ENCODE measurements at places on chromosomes 4 and X.
A peak's percentile ranks its signal among the peaks of the same experiment; 100 is the strongest.

DNA sequence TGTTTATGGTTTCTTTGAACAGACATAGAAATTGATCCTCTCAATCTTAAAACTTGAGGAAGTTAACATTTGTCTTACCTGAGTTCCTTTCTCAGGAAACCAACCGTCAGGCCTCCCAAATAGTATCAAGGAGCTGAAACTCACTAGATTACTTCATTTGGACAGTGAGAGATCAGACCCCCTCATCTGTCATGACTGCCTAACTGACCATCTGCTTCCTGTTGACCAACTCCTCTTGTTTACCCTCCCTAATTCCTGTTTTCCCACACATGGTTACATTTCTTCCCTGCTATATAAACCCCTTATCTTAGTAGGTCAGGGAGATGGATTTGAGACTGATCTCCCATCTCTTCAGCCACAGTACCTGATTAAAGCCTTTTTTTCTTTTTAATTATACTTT lies 46.2 kb upstream of the NMU start:
- DNase-seq, result no peak

- no peak for DNase-seq
These were observed 49.9 kb upstream of the MND1 start for GRCh38 chr4:153294631-153295030.

- no peak for DNase-seq
These were observed 410 bp downstream of the GNL3L start for GRCh38 chrX:54530357-54530900.

GRCh38 chr4:128688846-128689437 lies 120.6 kb upstream of the JADE1 start:
- DNase-seq, result no peak

DNA sequence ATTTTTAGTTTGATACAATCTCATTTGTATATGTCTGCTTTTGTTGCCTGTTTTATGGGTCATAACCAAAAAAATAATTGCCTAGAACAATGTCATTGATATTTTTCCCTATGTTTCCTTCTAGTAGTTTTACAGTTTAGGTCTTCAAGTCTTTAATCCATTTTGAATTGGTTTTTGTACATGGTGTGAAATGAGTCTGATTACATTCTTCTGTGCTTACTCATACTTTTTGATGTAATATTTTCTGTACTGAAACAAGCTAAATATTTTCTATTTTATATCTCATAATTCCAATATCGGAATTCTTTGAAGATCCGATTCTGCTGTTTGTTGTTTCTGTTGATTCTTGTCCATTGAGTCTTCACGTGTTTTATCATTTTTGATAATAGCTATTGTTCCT lies 10.6 kb downstream of the TMEM156 start:
- no peak for DNase-seq

DNA sequence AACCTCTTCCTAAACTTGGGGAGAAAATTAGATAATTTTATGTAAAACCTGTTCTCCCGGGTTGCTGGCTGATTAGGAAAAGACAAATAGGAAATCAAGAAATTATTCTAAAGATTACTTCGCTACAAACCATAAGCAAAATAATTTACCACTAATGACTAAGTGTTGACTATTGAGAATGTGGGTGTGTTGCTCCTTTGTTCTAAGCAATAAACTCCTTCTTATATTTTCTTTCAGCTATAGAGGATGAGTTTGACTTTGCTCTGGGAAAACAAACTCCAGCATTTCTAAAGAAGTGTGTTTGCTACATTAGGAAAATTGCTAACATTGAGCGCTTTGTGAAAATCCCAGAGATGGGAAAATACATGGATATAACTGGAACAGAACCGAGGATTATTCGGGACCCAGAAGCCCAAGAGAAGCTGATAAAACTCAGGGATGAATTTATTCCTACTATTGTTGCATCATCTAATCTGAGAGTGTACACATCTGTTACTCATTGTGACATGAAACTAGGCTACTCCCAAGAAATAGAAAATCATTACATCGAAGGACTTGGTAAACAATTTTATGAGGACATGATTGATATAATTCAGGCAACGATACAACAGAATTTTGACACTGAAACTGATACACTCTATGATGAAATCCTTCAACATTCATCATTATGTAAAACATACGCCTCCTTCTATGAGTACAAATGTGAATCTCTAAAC lies 194.2 kb downstream of the NWD2 start:
- DNase-seq, result no peak

DNA sequence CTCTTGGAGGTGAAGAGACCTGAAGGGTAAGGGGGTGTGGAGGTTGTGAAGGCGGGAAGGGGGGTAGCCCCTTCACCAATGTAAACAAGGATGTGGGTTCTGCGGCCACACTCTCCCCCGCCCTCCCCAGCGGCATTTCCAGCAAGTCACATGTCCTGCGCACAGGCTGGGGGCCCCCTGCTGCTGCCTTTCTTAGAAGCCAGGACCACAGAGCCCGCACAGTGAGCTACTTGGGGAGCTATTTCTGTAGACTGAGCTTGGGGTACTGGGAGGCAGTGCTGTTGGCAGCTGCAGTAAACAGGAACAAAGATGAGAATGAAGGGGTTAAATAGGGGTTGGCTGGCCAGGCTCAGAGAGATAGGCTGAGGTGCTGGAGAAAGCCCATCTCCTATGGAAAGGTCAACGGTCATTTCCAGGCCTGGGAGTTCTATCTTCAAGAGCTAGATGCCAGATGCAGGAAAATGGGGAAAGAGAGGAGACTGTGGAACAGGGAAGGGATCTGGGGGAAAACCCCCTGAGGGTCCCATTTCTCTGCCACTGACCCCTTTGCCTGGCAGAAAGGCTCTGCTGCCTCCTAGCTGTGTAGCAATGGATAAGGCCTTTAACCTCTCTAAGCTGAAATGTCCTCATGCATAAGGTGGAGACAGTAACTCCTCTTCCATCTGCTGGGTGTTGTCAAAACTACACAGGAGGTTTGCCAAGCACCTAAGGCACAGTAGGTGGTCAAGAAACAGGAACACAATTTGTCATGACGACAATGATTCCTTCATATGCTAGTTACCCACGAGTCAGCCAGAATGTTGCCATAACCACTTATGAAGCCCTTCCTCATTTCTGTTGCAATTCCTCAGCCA lies 18.5 kb upstream of the PIM2 start:
- no peak for DNase-seq

- no peak for DNase-seq
These were observed 316.8 kb upstream of the GATB start for GRCh38 chr4:152077582-152077981.

- no peak for DNase-seq
These were observed 123.1 kb upstream of the ENPEP start for GRCh38 chr4:110352670-110353442.

DNA sequence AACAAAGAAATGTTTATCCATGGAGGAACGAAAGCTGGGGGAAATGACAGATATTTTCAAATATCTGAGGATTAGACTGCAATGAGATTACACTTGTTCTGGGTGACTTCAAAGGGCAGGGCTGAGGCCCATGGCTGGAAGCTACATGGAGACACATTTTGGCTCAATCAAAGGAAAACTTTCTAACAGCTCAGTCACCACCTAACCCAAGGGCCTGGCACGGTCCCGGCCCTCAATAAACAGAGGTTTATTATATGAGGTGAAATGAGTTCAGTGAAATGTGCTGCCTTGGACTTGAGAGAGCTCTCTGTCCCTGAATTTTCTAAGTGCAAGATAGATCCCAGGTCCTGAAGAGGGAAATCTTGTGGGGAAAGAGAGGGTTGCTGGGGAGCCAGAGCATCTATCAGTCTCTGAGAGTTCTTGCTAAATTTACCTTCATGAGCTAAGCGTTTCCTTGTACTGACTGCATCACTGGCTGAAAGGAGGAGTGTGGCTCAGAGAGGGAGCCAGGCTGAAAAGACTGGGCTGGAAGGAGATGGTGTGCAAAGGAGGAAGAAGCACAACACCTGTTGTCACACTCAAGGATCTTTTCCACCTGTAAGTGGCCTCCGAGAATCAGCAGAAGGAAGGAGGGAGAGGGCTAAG lies 2.0 kb upstream of the RIPPLY1 start:
- DNase-seq, result no peak

DNA sequence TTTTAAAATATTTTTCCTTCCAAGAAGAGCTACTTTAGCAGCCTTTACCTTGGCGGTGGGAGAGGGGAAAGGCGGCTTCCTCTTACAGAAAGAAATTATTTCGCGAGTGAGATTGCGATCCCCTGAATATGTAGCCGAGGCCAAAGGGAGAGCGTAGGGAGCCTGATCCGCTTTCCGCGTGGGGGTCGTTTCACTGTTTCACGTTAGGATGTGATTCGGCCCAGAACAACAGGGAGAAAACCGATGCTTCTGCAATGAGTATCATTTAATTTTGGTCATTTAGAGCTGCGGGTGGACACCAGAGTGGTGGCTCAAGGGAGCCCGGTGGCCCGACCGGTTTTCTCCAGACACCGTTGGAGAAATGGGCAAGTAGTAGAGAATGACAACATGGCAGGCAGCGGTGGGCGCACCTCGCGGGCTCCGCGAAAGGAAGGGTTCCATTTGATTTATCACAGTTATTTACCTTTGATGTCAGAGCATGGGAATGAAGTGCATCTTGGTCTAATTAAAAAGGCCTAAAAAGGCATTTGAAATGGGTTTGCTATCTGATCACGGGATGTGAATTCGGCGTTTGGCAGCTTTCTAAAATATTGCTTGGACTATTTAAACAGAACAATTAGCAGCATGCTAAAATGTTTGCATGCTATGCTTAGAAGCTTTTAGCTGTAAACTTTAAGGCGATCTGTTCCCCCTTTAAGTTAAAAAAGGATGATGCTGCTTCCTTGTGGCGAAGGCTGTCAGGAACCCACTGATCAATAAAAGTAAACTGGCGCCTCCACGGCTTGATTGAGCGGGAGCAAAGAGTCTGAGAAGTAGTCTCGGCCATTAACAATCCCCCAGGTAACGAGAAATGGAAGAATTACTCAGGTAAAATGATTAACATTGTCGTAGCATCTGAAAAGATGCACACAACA lies 2.0 kb upstream of the PCDH19 start:
- no peak for DNase-seq

GRCh38 chrX:154300816-154301215 lies 5.2 kb downstream of the TKTL1 start:
- DNase-seq, result no peak

DNA sequence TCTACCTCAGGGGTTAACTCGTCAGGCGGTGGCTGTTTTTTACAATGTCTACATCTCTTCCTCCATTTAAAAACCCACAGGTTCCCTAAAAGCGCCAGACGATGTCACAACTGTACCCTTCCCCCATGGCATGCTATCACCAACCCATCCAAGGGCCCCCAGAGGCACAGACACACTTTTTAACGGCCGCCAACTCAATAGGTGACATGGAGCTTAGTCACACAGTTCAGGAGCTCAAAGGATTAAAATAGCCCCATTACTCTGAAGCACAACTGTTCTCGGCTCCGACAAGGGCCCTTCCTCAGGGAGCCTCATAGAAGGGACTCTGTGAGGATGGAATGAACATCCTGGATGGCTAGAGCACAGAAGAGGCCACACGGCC lies 12.4 kb downstream of the SH3KBP1 start:
- DNase-seq, result no peak

DNA sequence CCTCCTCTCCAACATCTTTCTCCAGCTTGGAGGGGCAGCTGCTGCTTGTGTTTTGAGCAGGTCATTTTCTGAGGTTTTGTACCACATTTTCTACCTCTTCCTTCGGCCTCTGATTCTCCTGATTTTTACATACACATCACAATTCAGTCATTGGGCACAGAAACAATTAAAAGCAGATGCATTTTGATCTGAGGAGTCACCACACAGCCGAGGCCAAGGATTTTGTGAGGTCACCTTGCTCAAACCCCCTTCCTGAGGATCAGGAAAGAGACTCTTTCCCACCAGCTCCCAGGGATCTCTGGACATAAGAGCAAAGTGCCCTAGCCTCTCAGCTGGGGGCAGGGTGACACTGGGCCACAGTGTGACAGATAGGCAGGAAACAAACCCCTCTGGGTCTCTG lies 5.4 kb upstream of the FATE1 start:
- no peak for DNase-seq

GRCh38 chrX:82666355-82666754 lies 841.7 kb upstream of the POU3F4 start:
- no peak for DNase-seq

- DNase-seq, result no peak
These were observed 5.7 kb upstream of the CASP6 start for GRCh38 chr4:109708990-109709389.

GRCh38 chrX:77342004-77342403 lies 105.2 kb upstream of the FGF16 start:
- no peak for DNase-seq

GRCh38 chr4:39657465-39657864 lies 18.8 kb upstream of the SMIM14 start:
- DNase-seq, result no peak

- no peak for DNase-seq
These were observed 25.7 kb upstream of the HS6ST2 start for GRCh38 chrX:132984058-132984650.

DNA sequence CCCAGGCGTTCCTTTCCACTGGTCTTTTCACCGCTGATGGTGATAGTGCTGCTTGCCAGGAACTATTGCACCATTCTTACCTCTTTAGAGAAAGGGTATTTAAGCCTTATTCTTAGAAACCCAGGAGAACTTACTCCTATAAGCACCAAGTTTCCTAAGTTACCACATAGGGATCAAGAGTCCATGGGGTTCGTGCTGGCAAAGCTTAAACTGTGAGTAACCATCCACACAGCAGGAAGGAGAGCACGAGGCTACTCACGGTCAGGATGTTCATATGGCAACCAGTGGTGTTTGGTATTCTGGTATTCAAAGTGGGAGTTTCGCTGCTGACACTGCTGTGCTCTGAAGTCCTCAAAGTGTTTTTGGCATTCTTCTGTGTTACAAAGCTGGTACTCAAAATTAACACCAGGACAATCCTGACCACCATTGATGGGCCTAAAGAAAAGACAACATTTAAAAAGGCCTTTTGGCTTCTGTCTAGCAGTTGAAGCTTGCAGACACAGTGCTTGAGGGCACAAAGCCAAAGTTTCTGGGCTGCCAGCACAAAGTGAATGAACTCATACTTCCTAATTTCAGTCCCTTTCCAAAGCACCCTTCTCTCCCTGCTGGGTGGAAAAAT lies 256.9 kb downstream of the ADAMTS3 start:
- DNase-seq, result peak; percentile 69

- no peak for DNase-seq
These were observed 384.8 kb downstream of the AFF2 start for GRCh38 chrX:148885203-148885602.
